GM12891 (cell line): ENCODE measurements at places on chromosomes 2 and 18.

- no peak for DNase-seq
Observed at GRCh38 chr18:43271593-43272432, 5.5 kb downstream of the SYT4 start.

DNA sequence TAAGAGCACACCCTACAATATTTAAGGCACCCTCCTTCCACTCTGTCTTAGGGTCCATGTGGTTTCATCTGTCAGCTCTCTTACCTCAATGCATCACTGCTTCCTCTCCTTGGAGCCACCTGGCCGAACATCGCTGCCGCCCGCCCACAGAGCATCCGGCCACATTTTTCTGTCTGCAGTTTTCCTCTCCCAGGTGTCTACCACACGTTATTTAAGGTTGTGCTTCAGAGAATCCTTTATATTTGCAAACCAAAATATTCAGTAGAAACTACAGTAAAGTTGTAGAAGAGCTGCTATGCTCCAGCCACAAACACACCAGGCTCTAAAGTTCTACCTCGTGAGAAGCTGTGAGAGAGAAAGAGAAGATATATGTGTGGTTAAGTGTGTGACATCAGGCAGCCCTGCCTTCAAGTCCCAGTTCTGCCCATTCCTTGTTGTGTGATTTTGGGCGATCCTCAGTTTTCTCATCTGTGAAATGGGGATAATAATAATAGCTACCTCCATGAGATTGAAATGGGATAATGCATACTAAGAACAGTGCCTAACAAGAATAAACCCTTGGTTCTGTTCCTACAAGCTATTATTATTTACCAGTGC lies 4.9 kb upstream of the STK17B start:
- DNase-seq: no peak

DNA sequence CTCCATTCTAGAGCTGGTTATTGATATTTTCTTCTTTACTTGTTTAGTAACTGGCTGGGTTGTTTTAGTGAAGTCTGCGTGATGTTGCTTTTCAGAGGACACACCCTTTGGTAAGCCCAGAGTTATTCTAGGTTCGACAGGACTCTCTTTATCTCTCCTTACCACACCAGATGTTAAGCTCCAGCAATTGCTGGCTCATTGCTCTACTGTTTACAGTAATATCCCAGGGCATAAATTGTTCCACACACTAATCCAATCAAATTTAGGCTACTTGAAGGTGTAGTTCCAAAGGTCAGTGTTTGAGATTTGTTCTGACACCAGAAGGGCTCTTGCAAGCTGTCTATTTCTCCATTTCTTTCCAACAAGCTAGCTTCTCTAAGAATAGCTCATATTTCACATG lies 506.6 kb downstream of the NR4A2 start:
- no peak for DNase-seq

- peak; percentile 98 for DNase-seq
Observed at GRCh38 chr2:74440378-74441169, 1.2 kb downstream of the RTKN start.

DNA sequence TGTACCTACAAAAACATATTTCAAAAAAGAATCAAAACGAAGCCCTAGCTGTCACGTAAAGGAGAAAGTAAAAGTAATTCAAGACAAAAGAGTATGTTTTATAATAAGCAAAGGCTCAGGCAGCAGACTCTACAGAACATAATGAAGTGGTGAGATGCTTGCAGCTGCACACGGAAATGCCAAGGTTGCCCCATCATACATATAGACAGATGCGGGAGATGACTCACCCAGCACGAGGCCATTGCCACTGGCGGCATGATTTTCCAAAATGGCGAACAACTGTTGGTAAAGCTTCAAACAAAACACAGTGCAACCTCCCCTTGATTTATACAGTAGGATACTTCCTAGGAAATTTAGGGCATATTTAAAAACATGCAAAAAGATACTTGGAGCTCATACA lies 26.0 kb upstream of the C1QL2 start:
- DNase-seq: no peak

- DNase-seq: no peak
Observed at GRCh38 chr2:239697399-239698164, 296.8 kb upstream of the HDAC4 start.

DNA sequence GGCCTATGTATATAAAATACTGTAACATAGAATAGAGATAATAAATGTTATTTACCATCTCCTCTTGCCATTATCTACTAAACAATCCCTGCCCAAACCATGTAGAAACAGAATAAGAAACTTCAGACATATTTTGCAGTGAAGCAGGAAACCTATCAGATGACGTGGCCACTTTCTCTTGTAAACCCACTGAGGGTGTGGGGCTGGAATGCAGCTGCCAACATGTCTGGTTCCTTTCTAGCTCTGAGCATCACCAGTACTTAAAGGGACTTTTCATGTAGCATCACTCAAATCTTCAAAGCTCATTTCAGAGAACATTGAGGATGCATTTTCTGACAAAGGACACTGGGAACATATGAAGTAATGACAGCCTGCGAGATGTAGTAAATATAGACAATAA lies 251.8 kb downstream of the LPIN1 start:
- no peak for DNase-seq

- DNase-seq: no peak
Observed at GRCh38 chr2:30803281-30803680, 4.0 kb downstream of the CAPN13 start.

DNA sequence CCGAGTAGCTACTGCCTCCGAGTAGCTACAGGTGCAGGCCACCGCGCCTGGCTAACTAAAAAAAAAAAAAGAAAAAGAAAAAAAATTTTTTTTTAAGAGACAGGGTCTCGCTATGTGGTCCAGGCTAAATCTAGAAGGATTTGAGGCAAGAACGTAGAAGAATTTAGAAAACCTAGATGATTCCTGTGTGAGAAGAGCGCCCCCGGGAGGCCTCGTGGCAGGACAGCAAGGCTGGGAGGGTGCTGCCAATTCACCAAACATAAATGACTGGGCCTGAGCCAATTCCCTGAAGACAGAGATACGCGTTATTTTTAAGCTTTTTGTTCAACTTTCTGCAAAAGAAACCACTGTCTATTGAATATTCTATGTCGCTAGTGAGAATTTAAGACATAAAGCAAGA lies 90.1 kb upstream of the TGFA start:
- no peak for DNase-seq
